ENCODE measurements at places on chromosomes 7 and 10.

GRCh38 chr7:111380945-111381344, 181.3 kb downstream of the IMMP2L start:
- DNase-seq = no peak

DNA sequence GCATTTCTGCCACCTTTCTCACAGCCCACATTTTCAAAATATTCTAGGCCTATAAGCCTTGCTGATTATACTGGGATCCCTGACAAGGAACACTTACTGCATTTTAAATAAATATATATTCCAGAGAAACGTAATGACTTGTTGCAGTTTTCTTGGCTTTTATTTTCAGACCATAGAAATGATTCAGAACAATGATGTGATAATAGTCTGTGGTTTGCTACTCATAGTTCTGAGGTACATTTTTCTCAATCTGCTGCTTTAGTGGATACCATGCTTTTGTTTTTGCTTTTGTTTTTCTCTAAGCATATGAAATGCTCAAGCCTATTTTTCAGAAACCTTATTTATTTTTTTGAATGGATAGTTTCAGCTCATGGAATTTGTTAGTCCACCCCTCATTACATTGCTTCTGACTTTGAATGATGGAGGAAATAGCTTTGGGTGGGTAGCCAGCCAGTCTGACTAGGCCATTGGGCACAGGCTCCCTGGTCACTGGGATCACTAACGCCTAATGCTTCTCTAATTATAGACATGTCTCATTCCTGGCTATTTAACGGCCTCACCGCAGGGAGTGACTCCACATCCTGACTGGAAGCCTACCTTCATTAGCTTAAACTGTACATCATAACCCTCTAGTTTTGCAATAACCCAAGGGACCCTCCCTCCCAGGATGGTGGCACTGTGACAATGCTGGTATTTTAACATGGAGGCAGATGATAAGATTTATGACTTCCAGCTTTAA, 66.1 kb downstream of the MBL2 start:
- no peak for DNase-seq

- peak; percentile 78 for DNase-seq
Observed at GRCh38 chr10:75210282-75211006, at the start of gene VDAC2. Gene VDAC2 (plus strand): TSS chr10:75210796. CDS start chr10:75211159, 363 bp downstream.

DNA sequence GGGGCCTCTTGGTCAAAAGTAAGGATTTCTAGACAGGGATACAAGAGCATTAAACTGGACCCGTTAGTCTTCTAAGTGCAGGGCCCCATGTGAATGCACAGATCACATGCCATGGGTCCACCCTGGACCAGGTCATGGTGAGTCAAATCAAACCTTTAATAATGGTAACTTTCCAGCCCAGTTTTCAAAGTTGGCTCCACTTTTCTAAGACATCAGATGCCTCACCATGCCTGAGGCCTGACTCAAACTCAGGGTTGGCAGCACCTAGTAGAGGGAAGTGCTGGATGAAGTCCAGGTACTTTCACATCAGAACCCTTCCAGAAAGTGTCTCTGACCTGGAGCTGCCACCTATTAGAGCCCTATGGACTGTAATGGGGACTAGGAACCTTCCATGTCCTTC, 9.7 kb upstream of the SMIM30 start:
- peak; percentile 59 for DNase-seq

GRCh38 chr7:123744416-123744815, 4.4 kb downstream of the WASL start:
- no peak for DNase-seq

DNA sequence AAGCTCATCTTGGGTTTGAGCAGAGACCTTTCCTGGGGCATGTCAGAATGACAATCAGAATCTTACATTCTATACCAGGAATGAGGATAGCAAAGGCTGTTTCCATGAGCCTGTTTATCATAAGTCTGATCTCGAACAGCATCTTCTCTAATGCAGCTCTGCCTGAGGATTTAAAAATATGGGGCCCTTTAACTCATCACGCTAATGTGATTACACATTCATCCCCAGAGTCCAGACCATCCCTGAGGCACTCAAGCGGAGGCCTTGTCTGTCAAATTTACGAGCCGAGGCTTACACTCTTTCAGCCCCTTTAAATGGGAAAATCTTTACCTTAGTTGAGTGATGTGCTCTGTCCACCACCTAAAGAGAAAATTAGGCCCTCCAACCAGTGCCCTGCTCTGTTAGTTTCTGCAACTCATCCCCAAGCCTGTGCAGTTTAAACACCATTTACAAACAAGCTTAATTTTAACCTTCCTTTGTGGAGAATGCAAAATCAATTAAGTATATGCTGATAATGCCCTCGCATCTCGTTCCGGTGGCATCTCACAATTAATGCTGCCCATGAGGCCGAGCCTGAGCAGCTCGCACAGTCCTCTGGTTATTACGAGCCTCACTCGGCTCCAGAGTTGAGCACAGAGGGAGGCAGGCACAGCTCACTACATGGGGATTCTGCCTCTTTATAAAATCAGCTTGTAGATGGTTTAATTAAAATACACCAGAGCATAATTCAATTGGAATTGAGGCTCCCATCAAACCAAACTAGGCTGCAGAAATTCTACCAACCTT, 16.0 kb downstream of the CHST15 start:
- no peak for DNase-seq

GRCh38 chr10:125020871-125021270, 78.9 kb downstream of the ZRANB1 start:
- no peak for DNase-seq

- DNase-seq = peak; percentile 76
Observed at GRCh38 chr10:127945341-127945758, 38.4 kb downstream of the PTPRE start.

DNA sequence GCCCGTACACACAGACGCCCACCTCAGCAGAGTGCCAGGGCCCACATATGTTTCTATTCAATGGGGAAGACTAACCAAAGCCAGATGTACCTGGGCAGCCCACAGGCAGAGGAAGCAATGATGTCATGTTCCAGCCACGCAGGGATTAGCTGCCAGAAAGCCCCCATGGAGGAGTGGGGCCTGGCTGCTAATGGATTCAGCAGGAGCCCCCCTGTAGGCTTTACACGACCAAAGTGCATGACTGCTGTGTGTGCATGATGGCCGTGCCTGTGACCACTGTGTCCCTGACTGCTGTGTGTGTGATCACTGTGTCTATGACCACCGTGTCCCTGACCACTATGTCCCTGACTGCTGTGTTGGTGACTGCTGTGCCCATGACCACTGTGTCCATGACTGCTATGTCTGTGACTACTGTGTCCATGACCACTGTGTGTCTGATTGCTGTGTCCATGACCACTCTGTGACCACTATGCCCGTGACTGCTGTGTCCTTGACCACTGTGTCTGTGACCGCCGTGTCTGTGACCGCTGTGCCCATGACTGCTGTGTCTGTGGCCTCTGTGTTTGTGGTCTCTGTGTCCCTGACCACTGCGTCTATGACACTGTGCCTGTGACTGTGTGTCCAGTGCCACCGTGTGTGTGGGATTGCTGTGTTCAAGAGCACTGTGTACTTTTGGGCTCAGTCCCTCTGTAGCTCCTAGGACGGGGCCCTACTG, 409.3 kb downstream of the RPS24 start:
- no peak for DNase-seq

GRCh38 chr7:95544171-95544570, 52.1 kb downstream of the PDK4 start:
- DNase-seq = peak; percentile 29

GRCh38 chr7:36336390-36336789, 53.3 kb upstream of the ANLN start:
- no peak for DNase-seq

- no peak for DNase-seq
Observed at GRCh38 chr10:78686444-78687060, 382.2 kb upstream of the ZMIZ1 start.

DNA sequence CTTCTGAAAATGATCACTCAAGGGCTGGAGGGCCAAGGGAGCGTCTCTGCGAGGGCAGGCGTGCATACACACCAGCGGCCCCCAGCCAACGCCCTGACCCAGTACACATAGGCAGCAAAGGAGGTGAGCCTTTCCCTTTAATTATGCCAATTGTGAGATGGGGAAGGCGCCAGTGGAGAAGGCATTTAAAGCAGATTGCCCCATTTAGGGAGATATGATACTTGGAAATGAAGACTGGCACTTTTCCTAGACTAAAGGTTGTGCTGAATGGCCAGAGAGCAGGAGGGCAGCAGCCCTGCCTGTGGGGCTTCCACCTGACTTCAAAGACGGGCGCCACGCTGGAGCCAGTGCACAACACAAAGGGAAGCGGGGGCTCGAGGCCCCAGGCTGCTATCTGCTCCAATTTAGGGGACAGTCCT, 24.1 kb downstream of the HIPK2 start:
- DNase-seq = no peak

- DNase-seq = peak; percentile 61
Observed at GRCh38 chr10:24825551-24825950, 101.9 kb upstream of the ARHGAP21 start.

- DNase-seq = no peak
Observed at GRCh38 chr7:86963599-86964230, 95.7 kb downstream of the ELAPOR2 start.

GRCh38 chr10:114388275-114388674, 16.0 kb downstream of the AFAP1L2 start:
- no peak for DNase-seq

DNA sequence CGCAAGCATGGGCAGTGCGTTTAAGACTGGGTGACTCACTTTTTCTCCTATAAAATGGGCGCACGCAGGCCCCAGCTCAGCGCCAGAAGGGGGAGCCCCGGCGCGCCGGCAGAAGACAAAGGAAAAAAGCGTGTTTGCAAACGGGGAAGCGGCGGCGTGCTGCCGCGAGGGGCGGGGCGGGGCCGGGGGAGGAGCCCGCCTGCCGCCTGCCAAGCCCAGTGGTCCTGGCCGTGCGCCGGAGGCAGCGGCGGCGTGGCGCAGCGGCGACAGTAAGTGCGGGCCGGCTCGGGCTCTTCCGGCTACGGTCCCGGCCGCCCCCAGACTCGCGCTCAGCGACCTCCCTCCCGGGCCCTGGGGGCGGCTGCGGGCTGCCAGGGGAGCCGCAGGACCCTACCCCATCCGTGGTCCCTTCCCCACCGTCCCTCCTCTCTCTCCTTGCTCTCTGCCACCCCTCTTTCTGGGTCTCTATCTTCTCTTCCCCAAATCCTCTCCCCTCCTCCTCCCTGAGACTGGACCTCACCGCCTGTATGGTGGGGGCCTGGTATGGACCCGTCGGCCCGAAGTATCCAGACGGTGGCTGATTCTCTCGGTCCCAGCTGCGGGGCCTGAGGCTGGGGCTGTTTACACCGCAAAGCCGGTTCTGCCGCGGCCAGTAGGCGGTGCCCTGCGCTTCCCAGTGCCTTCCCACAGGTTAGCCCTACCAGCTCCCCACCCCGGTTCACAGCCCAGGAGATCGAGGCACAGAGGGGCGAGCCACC, at the start of gene SLC29A3:
Gene SLC29A3, plus strand, starts transcription at position 218 of the 758 bp plus-strand sequence. Its CDS starts 51 bp downstream, at position 269.
- DNase-seq = peak; percentile 63

GRCh38 chr10:65367706-65368105, 1558.1 kb upstream of the LRRTM3 start:
- no peak for DNase-seq

GRCh38 chr10:128160297-128160711, 34.1 kb upstream of the MKI67 start:
- no peak for DNase-seq

DNA sequence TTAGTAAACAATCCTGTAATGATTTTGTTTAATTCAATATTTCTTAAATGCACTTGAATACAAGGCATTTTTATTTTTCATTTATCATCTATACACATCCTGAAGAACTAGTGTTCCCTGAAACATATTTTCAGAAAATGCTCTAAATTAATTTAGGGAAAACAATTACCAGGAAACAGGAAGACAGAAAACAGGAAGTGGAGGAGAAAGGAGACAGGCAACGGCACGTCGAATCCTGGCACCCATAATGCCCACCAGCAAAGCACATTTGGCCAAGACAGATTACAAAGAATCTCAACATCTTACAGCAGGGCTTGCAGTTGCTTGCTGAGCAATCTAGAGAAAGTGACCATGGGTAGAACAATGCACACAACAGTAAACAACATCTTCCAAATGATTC, 571.1 kb downstream of the GRID1 start:
- no peak for DNase-seq

- DNase-seq = peak; percentile 15
Observed at GRCh38 chr7:16504019-16504418, 22.6 kb upstream of the LRRC72 start.

- no peak for DNase-seq
Observed at GRCh38 chr10:100814751-100815474, 69.5 kb downstream of the PAX2 start.

DNA sequence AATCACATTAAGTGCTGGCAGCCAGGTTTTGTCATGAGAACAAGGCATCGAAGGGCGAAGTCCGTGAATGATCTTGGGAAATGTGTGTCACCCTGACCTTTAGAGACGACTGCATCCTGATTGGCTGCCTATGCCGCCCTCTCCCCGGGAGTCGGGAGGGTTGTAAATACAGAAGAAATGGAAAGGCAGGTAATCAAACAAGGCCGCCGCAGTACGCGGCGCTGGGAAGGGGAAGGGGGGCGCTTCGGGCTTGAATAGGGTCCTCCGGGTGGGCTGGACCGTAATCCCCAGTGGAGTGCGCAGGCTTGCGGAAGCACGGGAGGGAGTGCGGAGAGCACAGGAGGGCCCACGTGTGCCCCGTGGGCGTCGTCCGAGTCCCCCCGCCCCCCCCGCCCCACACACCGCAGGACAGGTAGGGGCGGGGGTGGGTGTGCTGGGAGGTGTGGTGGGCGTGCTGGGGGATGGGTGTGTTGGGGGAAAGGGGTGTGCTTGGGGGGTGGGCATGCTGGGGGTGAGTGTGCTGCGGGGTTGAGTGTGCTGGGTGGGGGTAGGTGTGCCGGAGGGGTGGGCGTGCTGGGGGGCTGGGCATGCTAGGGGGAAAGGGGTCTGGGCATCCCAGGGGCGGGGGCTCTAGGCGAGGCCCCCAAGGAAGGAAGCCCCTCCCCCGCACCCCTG, 169.4 kb downstream of the ARHGAP12 start:
- DNase-seq = peak; percentile 69

- DNase-seq = no peak
Observed at GRCh38 chr7:85322252-85322651, 135.4 kb upstream of the SEMA3D start.

DNA sequence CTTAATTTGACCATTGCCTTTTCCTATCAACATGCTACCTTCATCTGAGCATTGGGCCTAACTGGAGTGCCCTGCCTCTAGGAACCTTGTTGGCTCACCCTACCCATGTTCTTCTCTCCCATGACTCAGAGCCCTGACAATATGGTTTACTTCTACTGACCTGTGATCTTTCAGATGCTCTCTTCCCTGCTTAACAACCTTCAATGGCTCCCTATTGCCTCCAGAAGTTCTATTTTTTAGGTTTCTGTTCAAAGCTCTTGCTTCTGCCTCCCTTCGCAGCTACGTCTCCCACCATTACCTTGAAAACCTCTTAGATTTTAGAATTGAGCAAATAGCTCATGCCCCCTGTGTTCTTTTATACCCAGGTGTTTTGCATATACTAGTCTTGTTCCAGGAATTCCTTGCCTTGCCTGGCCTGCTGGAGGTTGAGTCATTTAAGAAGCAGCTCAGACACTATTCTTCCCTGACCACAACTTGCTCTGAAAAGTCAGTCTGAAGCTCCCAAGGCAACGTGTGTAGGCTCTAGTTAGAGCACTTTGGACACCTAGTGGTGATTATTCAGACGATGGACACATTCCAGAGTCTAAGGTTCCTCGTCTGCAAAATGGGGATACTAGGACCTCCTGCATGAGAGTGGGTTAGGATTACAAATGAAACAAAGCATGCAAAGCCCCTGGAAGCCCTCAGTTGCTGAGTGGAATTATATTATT, 64.4 kb upstream of the EMX2 start:
- peak; percentile 86 for DNase-seq

All from fibroblast of mammary gland (primary cell).